NB4 (cell line): ENCODE measurements at places on chromosomes 1 and 21.

DNA sequence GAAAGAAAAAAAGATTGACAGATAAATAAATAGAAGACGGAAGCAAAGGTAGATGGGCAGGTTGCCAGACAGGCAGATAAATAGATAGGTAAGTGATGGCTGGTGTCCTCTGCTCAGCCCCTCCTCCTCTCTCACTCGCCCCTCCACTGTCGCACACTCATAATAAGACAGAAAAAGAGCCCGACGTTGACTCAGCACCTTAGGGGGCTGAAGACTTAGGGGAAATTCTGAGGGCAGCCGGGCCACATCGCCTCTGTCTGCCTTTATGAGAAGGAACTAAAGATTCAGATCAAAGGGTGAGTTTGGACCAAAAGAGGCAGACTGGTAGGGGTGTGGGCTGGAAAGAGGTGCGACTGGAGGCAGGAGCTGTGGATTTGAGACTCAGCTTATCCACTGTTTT is 158.1 kb upstream of the IGSF21 start:
- no peak for DNase-seq

- no peak for DNase-seq
Observed at GRCh38 chr21:40633048-40633447, 213.9 kb downstream of the DSCAM start.

DNA sequence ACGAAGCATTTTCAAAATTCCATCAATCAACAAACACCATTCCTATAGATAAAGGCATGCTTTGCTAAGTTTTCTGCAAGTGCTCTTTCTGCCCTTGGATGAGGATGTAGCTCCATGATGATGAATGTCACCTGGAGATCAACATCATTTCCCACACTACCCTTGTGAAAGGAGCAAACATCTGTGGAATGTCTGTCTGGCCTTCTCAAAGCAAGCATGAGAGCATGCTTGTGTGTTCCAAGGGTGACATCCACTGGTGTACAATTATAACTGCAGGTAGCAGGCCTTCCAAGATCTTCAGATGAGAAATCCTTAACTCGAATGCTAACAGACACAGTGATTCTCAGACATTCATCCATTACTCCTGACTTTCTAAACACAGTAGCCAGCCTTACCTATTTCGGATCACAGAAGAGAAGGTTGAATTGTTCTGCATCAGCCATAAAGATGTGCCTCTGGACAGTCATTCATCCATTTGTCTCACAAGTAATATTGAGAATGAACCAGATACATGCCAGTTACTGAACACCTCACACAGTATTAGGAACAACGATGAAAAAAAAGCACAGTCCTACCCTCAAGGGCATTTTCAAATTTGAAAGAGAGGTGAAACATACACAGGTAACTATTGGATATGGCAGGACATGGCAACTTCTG is 162.4 kb downstream of the TPR start:
- DNase-seq, result peak; percentile 65

DNA sequence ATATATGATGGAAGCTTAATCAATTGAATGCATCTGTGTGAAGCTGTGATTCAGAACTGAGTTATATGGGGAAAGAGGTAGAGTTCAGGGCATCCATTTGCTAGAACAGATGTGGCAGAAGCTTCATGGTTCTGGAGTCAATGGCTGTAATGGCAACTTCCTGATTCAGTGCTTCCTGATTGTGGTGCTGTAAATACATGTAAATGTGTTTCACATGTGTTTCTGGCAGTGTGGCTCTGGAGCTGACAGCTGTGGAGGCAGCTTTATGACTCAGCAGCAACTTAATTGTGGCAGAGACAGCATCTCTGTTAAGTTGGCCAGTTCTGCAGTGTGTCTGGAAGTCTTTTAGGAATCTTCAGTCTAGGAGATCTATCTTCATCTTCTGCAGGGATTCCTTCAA is 226.6 kb upstream of the ZRANB2 start:
- DNase-seq, result peak; percentile 59

- DNase-seq, result no peak
Observed at GRCh38 chr1:44483089-44483874, 78.2 kb downstream of the RNF220 start.

DNA sequence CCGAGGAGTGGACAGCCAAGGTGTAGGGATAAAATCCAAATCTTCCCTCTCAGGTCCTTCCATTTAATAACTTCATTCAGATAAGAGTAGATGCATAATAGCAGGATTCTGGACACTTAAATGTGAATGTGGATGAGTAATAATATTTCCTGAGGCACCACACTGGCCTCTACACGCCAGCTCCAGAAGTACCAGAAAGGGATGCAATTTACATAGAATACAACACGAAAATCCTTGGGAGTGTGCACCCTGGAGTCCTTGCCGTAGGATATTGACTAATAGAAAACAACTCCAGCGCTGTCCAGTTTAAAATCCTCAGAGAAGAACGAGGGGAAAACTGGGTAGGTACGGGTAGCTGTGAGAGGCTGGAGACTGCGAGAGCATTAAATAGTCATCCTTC is 6.9 kb downstream of the PLXNA2 start:
- no peak for DNase-seq

DNA sequence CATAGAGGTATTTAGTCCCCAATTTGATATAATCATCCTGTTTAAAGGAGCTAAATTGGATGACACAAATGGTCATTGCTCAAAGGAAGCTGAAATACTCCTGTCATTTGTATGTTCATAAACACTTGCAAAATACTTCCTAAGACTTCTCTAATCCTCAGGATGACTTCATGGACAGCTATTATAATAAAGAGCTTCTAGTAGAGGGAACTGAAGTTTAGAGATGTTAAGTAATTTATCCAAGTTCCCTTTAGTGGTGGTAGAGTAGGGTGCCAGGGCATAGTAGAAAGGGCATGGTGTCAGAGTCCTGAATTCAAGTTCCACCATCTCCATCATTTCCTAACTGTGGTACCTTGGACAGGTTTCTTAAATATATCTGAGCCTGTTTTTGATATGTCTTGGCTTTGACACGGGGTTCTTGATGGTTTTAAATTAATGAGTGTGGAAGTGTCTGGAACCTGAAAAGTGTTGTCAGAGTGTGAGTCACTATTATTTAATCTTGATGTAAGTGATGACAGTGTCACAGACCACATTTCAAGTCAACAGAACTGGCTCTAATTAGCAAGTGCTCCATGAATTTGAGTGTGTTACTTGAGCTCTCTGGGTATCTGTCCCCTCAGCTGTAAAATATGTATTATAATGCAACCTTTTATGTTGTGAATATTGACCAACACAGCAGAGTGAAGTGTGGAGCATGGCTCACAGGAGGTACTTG is 12.1 kb upstream of the GBP6 start:
- peak; percentile 17 for DNase-seq

DNA sequence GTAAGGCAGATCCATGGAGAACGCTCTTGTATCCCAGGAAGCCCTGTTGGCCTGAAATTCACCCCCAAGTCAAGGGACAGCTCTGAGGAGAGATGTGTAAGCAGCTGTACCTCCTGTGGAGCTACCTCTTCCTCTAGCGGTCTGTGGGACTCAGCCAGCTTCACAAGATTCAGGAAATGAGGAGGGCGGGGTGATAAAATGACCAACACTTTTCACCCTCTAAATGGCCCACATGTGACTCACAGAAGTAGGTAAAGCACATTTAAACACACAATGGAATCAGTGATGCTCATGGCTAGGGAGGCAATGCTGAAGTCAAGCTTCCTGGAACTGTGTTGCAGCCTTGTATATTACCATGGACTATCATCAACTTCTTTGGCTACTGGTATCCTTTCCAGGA is at the start of gene SH2D1B:
SH2D1B (minus strand) TSS at position 135 of the 400 bp plus-strand sequence; CDS start at position 15, 120 bp downstream.
- no peak for DNase-seq

DNA sequence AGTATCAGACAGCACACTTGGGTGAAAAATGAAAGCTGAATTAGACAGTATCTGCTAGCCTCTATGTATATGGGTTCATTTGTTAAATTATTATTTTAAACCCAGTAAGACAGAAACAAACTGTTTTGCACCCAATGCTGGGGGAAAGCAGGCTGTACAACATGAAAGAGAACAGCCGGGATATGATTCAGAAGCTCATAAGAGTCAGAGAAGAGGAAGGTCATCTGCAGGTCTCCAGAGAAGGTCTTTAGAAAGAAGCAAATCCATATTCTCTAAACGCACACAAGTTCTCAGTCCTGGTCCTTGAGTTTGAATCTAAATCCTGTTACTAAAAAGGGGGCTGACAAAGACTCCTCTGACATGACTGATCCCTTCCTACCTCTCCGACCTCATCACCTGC is 155.1 kb downstream of the SIPA1L2 start:
- no peak for DNase-seq

DNA sequence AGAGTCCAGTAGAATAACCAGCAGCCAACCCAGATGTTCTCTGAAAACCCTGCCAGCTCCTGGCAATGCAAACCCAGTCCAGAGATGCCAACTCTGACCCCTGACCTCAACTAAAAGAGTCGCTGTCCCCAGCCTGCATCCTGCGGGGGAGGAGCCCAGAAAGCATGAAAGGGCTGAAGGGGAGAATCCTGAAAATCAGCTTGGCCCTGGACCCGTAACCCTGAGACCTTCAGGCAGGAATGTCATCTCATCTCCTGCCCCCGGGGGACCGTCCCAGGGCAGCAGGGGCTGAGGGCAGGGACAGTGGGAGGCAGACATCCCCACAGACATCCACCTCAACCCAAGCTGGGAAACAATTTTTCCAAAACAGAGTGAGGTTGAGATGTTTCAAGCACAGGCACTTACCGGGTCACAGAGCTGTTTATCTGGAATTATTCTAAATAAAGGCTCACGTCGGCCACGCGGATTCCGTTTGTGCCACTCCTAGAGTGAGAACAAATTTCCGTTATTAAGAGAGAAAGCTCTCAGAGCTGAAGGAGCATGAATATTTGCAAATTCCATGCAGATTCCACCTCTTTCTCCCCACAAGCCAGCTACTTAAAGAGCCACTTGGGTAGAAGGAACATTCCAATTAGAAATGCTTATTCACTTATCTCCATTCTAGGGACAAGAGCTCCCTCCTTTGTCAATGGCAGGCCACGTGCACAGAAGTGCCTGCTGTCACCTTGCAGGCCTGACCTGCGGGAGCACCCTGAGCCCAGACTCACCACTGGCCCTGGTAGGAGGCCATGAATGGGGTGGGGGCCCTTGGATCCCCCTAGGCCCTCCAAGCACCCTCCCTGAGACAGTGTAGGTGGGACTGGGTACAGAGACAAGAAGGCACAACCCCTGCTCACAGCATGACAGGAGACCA is 240.1 kb downstream of the NPHP4 start:
- DNase-seq, result peak; percentile 20

- DNase-seq, result no peak
Observed at GRCh38 chr1:56972976-56973375, 7.2 kb upstream of the C8B start.

GRCh38 chr1:221089273-221089672 is 210.0 kb downstream of the HLX start:
- no peak for DNase-seq
